ENCODE measurements at places on chromosomes 11 and 22.

DNA sequence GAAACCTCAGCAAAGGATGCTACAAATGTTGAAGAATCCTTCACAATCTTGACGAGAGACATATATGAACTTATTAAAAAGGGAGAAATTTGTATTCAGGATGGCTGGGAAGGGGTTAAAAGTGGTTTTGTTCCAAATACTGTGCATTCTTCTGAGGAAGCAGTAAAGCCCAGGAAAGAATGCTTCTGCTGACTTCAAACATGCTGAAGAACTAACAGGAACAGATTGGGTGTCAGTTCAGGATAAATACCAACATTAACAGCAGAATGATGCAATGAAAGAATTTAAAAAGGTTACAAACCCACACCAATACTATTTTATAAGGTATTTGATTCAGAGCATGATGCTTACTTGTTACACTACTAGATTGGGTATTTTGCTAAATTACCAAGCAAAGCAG is 33.9 kb downstream of the RAB39A start:
- no peak for DNase-seq

DNA sequence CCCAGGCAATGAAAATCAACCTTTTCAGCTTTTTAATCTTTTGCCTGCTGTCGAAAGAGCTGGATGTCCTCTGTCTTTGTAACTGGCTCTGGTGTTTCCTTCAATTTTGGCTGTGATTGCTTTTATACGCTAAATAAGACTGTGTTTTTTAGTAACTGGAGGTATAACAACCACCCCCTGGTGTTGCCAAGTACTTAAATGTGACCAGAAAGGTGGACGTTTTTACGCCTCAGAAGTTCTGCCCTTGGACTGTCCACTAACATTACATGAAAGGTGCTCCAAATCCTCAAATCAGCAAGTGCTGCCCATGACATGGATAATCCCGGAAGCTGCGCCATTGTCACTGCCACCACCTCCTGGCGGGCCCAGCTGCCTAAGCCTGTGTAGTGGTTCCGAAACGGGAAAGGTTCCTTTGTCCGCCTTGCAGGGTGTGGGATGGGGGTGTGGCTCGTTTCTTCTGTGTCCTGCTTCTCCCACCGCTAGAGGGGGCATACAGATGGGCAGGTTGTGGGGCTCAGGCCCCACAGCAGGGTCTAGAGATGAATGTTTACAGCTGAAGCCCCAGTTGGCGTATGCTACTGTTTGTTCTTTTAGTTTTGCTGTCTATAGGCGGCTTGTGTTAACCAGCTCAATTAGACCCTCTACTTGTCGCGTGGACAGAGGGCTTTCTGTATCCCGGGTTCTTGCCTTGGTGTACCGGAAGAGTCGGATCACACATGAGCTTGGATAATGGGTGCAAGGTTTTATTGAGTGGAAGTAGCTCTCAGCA is 82.2 kb upstream of the SEPTIN5 start:
- DNase-seq: no peak

DNA sequence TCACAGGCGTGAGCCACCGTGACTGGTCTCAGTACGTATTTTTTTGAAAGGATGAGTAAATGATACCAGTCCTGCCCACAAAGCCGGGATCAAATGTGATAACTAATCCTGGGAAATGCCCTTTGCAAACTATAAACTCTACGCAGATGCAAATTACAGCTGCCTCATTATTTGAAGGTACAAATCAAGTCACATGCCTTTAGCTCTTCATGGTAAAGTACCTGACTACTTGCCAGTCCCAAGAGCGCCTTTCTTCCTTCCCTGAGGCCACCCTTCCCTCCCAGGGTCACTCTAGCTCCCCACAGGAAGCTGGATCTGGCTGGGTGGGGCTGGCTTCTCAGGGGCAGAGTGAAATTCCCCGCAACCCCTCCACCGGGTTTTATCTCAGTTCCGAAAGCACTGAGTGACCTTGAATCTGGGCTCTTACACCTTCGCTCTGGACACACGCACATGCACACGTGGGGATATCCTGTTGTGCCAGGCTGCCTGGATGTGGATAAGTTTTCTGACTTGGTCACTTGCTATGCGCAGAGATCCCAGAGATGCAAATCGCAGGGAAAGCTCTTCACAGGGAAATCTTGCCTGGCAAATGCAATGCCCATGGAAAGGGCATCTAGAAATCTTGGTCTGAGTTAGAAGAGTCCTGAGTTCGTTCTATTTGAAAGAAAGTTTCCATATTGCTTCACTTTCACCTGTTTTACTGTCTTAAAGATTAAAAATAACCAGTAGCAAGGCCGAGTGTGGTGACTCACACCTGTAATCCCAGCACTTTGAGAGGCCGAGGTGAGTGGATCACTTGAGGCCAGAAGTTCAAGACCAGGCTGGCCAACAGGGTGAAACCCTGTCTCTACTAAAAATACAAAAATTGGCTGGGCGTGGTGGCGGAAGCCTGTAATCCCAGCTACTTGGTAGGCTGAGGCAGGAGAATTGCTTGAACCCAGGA is 8.5 kb downstream of the A4GALT start:
- DNase-seq: no peak

DNA sequence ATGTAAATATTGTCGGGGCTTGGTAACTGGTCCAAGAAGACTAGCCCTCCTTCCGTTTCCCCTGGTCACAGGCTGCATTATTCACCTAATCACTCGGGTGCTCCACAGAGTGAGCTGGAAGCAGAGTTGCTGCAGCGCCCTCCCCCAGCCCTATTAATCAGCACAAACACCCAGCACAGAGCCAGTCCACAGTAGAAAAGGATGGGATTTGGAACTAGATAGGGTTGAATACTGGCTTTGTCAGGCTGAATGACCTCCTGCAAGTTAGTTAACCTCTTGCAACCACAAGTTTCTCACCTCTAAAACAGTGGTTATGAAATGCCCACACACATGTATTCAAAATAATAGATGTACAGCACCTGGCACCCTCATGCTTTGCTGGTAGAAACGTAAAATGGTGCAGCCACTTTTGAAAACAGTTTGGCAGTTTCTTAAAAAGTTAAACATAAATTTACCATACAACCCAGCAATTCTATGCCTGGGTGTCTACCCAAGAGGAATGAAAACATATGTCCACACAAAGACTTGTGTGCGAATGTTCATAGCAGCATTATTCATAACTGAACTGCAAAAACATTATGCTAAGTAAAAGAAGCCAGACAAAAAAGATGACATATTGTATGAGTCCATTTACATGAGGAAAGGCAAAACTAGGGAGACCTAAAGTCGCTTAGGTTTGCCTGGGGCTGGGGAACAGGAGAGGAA is 31.7 kb upstream of the APLP2 start:
- no peak for DNase-seq

DNA sequence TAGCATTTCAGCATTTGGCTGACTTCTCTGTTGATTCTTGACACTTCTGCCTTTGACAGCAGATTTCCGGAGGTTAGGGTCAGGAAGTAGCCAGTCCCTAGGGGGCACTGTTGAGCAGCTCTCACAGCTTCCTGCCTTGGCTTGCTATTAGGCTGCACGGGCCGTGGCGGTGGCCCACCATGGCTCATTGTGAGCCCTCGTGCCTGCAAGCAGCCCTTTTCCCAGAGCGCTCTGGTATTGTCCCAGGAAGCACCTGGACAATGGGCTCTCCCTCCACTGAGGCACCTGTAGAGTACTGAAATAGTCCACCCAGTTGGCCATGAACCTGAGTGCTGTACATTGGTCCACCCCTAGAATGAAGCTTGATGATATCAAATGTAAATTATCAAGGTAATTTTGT is 100.2 kb upstream of the GAL start:
- peak; percentile 6 for DNase-seq

- no peak for DNase-seq
These were observed 9.2 kb downstream of the ENDOD1 start for GRCh38 chr11:95098826-95099225.

DNA sequence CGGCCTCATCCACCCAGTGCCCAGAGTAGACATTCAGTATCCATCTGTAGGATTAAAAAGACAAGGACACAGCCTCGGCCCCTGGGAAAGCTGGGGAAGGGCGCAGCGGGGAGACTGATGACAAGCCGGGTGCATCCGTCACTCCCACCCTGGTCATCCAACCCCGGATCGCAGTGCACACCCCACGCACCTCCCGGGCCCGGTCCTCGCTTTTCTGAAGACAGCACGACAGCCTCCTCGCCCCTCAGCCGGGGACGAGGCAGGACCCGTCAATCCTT is 1.1 kb downstream of the FCHSD2 start:
- DNase-seq: no peak

GRCh38 chr11:77289737-77290136 is 11.7 kb downstream of the GDPD4 start:
- no peak for DNase-seq

GRCh38 chr11:78762105-78762504 is 187.4 kb upstream of the NARS2 start:
- no peak for DNase-seq

- peak; percentile 70 for DNase-seq
These were observed 1.7 kb downstream of the MALAT1 start for GRCh38 chr11:65500387-65501185.

DNA sequence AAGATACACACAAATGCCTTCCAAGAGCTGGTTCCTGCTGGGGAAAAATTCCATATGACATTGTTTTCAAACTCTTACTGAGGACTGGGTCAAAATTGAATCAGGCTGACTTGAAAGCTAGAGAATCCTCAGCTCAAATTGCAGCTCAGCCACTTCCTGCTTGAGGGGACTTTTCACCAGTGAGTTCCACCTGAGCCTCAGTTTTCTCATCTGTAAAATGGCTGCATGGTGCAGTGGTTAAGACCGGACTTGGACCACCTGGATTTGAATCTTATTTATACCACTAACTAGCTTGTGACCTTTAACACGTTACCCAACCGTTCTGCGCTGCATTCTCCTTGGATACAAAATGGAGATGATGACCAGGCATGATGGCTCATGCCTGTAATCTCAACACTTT is 69.9 kb upstream of the ASPHD2 start:
- no peak for DNase-seq

GRCh38 chr11:73235236-73235786 is 17.2 kb downstream of the P2RY2 start:
- DNase-seq: no peak

- no peak for DNase-seq
These were observed 2.6 kb downstream of the PPP1R14B start for GRCh38 chr11:64244107-64244506.

DNA sequence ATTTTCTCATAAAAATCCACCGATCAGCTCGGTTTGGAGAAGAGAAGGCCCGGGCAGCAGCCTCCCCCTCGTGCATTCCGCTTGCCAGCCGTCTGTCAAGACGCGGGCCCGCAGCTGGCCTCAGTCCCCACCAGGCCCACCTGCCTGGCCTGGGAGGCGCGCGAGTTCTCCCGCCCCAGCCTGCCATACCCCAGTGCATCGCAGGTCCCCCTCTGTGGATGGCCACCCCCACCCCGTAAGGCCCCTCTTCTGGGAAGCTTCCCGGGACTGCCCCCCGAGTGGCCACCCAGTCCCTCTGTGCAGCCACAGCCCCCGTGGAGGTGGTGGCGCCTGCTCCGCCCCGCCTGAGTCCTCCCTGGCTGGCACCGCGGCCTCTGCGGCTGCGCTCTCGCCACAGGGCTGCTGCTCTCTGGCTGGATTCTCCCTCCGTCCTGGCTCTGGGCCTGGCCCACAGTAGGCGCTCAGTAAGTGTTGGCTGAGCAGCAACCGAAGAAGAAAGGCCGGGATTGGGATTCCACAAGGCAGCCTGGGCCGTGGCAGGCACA is 74.0 kb upstream of the TCF20 start:
- DNase-seq: no peak

DNA sequence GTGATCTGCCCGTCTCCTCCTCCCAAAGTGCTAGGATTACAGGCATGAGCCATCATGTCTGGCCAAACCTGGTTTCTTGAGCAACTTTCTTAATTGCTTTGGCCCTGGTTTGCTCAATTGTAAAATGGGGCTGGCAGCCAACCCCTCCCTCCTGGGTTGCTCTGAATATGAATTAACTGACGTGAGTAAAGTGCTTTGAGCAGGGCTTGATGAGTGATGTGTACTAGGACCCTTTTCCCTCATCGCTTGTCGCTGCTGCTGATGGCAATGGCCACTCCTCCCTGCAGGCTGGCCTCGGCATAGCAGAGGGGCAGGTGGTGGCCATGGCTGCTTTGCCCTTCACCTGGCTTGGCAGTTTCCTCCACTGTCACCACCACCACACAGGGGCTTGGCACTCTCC is 41.5 kb downstream of the RNF141 start:
- DNase-seq: no peak

DNA sequence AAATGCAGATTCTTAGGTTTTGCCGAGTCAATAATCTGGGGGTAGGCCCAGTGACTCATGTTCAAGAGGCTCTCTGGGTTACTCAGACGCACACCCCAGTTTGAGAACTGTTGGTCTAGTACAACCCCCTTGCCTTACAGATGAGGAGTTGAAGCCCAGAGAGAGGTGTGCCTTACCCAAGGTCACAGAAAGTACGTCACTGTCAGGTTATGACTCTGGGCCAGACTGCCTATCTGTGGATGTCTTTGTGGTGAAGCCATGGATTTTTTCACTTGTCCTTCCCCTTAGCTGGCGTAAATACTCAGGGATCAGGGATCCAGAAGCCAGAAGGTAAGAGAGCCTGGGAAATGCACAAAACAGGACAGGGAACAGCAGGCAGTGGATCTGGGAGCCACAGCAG is 25.2 kb upstream of the NECTIN1 start:
- no peak for DNase-seq

DNA sequence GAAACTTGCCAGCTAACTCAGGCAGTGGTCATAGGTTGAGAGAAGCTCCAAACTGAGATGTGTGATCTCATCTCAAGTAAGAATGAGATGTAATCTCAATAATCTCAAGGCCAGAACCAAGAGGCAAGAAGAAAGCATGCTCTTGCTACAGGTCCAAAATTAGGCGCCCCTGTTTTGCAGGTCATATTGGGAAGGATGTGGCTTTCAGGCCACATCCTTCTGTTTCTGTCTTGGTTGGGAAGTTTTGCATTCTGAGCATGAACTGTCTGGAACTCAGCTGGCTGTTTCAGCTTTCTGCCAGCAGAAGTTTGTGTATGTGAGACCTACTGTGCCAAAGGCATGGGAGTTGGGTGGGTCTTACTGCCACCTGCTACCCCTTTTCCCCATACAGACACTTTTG is 67.5 kb upstream of the MS4A8 start:
- no peak for DNase-seq

GRCh38 chr11:10076458-10077141 is 217.4 kb downstream of the SBF2 start:
- peak; percentile 61 for DNase-seq

All from spinal cord (tissue), 10 donors.